ENCODE measurements at places on chromosomes 5 and 9.

DNA sequence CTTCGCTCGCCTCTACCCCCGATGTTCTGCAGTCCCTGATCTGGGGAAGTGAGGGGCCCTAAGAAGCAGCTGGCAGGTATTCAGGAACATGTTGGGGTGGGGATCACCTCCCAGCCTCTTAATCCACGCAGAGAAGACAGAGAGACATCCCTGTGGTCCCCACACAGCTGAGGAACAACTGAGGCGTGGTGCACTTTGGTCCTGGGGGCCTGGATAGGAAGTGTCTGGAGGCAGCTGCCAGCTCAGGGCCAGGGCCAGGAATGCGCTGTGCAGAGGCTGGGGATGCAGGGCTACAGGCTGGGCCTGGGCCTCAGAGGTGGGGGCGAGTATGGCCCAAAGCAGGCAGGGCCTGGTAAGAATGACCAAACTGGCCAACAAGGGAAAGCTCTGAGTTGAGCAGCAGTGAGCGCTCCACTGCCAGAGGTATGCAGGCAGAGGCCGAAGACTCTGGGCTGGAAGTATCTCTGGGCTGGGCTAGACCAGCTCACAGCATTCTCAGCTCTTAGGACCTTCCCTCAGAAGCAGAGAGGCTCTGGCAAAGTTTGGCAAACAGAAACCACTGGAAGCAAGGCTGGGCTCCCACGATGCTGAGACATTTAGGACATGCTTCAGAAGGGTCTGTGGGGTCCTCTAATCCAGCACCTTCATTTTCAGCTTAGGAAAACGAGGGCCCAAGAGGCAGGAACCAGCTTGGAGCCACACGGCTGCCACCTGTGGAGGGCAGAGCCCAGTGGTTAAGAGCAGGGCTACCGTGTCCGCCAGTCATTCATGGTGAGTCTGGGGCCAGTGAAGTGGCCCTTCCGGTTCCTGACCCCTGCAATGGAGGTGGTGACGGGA lies 174.4 kb downstream of the GAPVD1 start:
- no peak for DNase-seq

GRCh38 chr9:104787306-104788015 lies 23.5 kb downstream of the NIPSNAP3B start:
- DNase-seq, result no peak

GRCh38 chr9:108207561-108208165 lies 648.1 kb downstream of the ACTL7B start:
- no peak for DNase-seq

DNA sequence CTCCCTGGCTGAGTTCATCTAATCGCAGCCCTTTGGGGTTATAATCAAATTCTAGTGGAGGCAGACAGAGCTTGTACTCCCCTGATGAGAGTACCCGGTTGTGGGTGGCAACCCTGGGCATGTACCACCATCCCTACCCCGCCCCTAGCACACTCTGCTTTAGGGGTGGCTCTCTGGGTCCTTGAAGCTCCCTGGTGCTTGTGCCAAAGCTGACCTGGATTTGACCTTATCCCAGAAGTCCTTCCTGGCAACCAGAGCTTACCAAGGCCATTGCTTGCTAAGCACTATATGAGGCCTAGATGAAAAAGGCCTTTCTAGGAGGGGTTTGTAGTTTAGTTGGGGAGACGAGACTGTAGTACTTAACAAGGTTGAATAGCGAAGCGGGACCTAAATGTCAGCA lies 72.2 kb downstream of the RGS3 start:
- no peak for DNase-seq

DNA sequence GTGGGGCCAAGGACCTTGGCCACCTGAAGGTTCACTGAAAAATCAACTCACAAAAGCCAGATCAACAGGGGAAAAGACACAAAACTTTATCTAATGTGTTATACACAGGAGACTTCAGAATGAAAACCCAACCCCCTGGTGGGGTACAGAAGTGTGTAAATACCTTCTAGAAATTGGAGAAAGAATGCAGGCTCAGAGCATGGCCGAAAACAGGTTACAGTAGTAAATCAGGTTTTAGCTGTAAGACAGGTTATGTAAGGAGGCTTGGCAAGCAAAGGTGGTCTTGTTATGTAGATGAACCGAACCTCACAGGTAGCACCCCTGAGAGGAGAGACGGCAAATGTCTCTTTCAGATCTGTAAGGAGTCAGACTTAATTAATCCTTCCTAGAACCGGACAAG lies 10.0 kb downstream of the CEMIP2 start:
- no peak for DNase-seq

GRCh38 chr5:181223058-181223728 lies at the start of gene TRIM41:
Gene TRIM41 (plus strand): TSS chr5:181223281. CDS start chr5:181224000, 719 bp downstream.
- DNase-seq, result peak; percentile 99
